Activated CD8-positive, alpha-beta T cell treated with anti-CD3 and anti-CD28 coated beads, Interleukin-2, amount 10 ng/mL, durations not matched to agents 7 days and 5 days (primary cell): ENCODE measurements at places on chromosomes 5 and 9. TPM values are rescaled to one million over a fixed set of nuclear protein-coding genes. Genes with fewer than 3 reads are reported as not detected.
A peak's percentile ranks its signal among the peaks of the same experiment; 100 is the strongest.

DNA sequence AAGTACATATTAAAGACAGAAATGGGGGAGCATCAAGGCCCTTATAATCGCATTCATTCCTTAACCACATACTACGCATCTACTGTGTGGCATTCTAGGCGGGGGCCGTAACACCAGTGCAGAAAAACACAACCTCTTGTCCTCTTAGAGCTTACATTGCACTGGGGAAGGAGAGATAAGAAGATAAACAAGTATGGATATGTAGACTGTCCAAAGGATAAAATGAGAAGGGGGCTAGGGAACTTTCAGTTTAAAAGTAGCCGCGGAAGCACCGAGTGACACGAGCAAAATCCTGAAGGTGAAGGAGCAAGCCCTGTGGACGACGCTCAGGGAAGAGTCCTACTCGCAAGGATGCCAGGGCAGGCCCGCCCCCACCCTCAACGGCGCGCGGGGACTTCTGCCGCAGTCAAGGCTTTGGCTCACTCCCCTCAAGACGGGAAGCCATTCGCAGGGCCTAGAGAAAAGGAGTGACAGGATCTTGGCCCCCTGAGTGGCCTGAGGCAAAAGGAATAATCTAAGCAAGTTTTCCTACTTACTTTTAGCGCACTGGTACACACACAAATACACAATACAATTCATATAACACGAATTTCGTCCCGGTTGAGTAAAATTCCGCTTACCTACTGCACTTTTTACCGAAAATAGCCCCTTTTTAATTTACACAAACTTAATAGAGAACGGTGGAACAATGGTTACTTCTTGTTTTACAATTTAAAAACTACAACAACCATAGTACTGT is 1.3 kb upstream of the NIPBL start:
- DNase-seq: peak; percentile 56
- H3K36me3 ChIP-seq: peaks cover 25% of the 10 kb centered on the region
- peak overlapping the region; percentile 87 for H3K4me3 ChIP-seq
- H3K4me1 ChIP-seq: peaks cover 35% of the 10 kb centered on the region

- H3K4me3 ChIP-seq: no peak overlapping the region
- H3K27ac ChIP-seq: no peak overlapping the region
- H3K27me3 ChIP-seq: peaks cover 22% of the 10 kb centered on the region
- no peak for DNase-seq
- H3K36me3 ChIP-seq: peaks cover 9% of the 10 kb centered on the region
- peaks cover 20% of the 10 kb centered on the region for H3K4me1 ChIP-seq
Measured at GRCh38 chr5:135402031-135402430, 3.0 kb upstream of the MACROH2A1 start.

DNA sequence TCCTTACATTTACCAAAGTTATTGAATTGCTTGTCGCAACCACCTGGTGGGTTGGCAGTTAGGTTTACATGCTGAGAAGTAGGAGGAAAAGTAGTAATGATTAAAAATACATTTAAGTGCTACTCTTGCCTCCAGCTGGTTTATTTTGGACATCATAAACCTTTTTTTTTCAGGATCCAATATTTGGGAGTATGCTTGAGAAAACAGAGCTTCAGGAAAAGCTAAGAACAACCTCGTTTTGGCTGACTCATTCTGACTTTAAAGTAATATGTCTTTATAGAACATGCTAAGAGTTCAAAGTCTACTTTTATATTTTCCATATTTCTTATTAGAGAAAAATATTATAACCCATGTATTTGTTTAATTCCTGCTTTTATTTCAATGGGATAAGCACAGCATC is 41.7 kb upstream of the BNC2 start:
- DNase-seq: no peak
- H3K27me3 ChIP-seq: no peaks in the 10 kb centered on the region
- no peaks in the 10 kb centered on the region for H3K36me3 ChIP-seq
- H3K4me1 ChIP-seq: no peaks in the 10 kb centered on the region
- no peak overlapping the region for H3K4me3 ChIP-seq

NLN gene
- 14.3 TPM for total RNA-seq

DNA sequence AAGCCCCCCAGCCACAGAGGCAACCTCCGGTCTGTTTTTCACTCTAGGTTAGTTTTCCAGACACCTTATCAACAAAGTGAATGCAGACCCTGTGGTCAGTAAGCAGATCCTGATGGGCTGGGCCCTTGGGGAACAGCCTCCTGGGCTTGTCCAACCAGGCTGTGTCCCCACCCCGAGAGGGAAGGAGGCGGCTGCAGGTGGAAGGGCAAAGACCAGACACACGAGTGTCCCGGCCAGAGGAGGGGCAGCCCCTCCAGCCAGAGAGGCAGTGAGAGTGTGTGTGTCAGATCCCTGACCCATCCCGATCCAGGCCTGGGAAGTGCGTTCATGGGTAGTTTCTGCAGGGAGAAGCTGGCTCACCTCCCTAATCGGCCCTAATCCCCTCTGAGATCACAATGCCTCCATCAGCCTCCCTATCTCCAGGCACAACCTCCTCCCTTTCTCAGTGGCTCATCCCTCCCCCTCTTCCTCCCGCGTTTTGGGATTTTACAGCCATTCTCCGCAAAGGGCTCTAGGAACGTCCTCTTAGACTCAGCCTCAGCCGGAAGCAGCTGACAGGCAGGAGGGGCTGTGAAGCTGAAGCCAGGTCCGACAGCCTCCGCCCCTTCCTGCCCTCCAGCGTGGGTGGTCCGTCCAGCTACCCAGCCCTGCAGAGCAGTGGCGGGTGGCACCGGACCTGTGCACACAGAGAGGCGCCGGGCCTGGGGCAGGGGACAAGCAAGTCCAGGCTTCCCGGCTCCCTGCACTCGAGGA is 9.7 kb downstream of the SLC12A7 start:
- DNase-seq: peak; percentile 39
- peak overlapping the region; percentile 10 for H3K4me3 ChIP-seq
- peaks cover 76% of the 10 kb centered on the region for H3K4me1 ChIP-seq
- H3K36me3 ChIP-seq: peaks cover 35% of the 10 kb centered on the region
- peak overlapping the region; percentile 64 for H3K27ac ChIP-seq
- H3K27me3 ChIP-seq: no peaks in the 10 kb centered on the region

DNA sequence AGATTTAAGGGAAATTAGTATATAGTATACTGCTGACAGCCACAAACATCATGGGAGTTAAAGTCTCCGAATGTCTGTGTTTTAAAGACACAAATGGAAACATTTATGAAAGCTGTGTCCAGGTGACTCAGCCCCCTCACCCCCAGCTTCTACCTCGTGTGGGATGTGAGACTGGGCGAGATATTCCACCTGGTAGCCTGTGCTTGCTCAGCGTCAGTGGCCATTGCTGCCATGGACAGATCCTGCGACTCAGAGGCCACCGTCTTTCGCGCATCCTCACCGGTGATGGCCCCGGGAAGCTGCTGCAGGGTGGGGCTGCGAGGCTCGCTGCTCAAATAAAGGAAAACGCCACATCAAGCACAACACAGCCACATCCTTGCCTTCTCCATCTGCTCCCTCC is 31.2 kb upstream of the EXOC3 start:
- H3K4me1 ChIP-seq: peaks cover 41% of the 10 kb centered on the region
- no peaks in the 10 kb centered on the region for H3K27me3 ChIP-seq
- no peak for DNase-seq
- peaks cover 47% of the 10 kb centered on the region for H3K36me3 ChIP-seq
- no peak overlapping the region for H3K4me3 ChIP-seq
- H3K27ac ChIP-seq: no peak overlapping the region
